ENCODE measurements at places on chromosomes 3 and 15. TPM values are rescaled to one million over a fixed set of nuclear protein-coding genes. Genes with fewer than 3 reads are reported as not detected.

CPA3 gene
- 63.2 TPM for total RNA-seq

ASB14 gene
- total RNA-seq = not detected

RTP1 gene
- total RNA-seq = not detected

DNA sequence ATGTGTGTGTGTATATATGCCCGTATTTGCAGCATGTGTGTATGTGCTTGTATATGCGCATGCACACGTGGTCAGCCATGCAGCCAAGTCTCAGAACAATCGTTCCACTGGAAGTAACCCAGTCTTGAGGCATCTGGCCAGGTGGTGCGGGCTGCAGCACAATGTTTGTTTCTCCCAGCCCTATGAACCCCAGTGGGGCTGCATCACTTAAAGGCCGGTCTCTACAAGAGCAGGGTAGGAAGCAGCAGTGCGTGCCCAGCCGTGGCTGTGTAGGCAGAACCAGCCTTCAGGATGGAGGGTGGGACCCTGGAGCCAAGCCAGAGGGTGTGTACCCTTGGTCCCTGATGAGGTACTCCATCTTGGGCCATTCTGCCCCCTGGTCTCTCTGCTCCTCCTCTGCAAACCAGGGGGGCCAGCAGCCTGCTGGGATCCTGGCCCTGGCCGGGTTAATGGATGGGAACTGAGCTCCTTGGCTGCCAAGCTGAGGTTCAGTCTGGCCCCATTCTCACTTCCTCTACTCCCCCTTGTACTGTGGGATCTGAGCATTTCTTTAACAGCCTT lies 11.8 kb downstream of the KLF13 start:
- H3K27ac ChIP-seq = peak overlapping the region; percentile 76
- H3K36me3 ChIP-seq = no peaks in the 10 kb centered on the region
- no peaks in the 10 kb centered on the region for H3K27me3 ChIP-seq
- H3K4me1 ChIP-seq = peaks cover 100% of the 10 kb centered on the region
- no peak overlapping the region for H3K4me3 ChIP-seq

- H3K27ac ChIP-seq = peak overlapping the region; percentile 93
- H3K36me3 ChIP-seq = peaks cover 11% of the 10 kb centered on the region
- H3K4me3 ChIP-seq = no peak overlapping the region
- peaks cover 78% of the 10 kb centered on the region for H3K4me1 ChIP-seq
- H3K27me3 ChIP-seq = no peaks in the 10 kb centered on the region
Measured at GRCh38 chr15:40333922-40334492, 6.7 kb downstream of the CCDC9B start.

DNA sequence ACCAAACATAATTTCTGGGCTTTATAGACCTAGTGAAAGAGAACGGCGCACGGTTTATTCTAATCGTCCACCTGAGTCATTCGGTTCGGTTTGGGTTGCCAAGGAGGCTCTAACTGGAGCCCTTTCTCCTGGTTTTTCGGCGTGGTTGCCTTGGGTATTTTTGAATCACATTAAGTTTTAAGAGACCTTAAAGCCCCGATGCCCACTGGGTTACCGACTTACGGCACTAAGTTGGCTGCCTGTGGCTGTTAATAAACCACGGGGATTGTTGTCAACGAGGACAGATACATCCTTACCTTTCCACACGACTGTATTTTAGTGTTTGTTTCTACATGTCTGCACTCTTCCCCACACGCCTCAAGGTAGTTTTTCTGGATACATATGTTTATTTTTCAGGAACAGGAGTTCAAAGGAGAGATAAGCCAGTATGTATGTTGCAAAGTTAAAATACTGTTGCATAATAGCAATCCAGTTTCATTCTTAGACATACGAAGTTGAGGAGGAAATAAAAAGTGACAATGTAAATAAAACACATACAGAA lies 1.2 kb upstream of the ANP32A start:
- no peaks in the 10 kb centered on the region for H3K27me3 ChIP-seq
- DNase-seq = no peak
- H3K4me3 ChIP-seq = peak overlapping the region; percentile 76
- H3K27ac ChIP-seq = peak overlapping the region; percentile 100
- H3K36me3 ChIP-seq = no peaks in the 10 kb centered on the region

DNA sequence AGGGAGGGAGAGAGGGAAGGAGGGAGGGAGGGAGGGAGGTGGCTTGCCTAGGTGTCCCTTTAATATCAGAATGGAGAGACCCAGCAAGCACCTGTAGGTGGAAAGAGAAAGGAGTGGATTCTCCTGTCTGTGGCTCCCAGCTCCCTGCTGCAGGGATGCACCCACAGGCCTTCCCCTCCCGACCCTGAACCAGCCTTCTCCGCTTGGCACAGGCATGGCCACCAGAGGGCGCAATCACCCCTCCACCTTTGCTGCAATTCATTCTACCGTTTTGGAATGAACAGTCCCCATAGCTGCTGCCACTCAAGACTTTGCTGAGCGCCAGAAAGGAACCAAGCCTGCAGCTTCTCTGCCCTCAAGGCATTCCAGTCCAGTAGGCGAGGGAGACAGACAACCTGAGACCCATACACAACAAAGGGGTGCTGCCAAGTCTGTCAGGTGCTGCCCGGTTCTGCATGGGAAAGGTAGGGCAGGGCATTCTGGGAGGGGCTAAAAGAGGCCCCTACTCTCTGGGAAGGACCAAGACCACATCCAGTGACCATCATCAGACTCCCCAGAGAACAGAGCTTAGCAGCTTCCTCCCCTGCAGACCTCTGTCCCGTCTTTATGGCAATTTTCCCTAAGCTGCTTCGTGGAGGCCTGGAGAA lies 4.9 kb downstream of the TLR9 start:
- peaks cover 52% of the 10 kb centered on the region for H3K4me1 ChIP-seq
- no peak overlapping the region for H3K27ac ChIP-seq
- DNase-seq = no peak
- no peak overlapping the region for H3K4me3 ChIP-seq
- H3K36me3 ChIP-seq = no peaks in the 10 kb centered on the region

- no peaks in the 10 kb centered on the region for H3K36me3 ChIP-seq
- H3K27ac ChIP-seq = no peak overlapping the region
- no peak for DNase-seq
- H3K4me1 ChIP-seq = no peaks in the 10 kb centered on the region
Measured at GRCh38 chr3:51371943-51372557, 13.0 kb upstream of the MANF start.

- no peak overlapping the region for H3K27ac ChIP-seq
- DNase-seq = no peak
- H3K4me1 ChIP-seq = no peaks in the 10 kb centered on the region
- H3K4me3 ChIP-seq = no peak overlapping the region
- no peaks in the 10 kb centered on the region for H3K36me3 ChIP-seq
- no peaks in the 10 kb centered on the region for H3K27me3 ChIP-seq
Measured at GRCh38 chr3:107272471-107272870, 104.8 kb upstream of the CCDC54 start.

Data from upper lobe of left lung (tissue), 6 donors.